ENCODE measurements at places on chromosomes 7 and 10.

DNA sequence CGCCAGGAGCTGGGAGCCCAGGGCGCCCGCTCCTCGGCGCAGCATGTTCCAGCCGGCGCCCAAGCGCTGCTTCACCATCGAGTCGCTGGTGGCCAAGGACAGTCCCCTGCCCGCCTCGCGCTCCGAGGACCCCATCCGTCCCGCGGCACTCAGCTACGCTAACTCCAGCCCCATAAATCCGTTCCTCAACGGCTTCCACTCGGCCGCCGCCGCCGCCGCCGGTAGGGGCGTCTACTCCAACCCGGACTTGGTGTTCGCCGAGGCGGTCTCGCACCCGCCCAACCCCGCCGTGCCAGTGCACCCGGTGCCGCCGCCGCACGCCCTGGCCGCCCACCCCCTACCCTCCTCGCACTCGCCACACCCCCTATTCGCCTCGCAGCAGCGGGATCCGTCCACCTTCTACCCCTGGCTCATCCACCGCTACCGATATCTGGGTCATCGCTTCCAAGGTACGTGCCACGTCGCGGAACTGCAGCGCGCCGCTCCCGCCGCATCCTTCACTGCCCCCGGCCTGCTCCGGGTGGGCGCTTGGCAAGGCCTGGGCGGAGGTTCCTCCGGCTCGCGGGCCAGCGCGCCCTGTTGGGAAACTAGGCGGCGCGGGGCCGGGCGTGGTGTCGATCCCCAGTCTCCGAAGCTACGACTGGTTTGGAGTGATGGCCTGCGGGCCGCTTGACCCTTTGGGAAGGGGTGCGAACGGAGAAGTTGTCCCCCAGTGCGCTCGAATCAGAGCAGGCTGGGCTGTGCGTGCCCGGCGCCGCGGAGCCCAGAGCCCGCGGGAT is 868 bp downstream of the EMX2 start:
- peak; percentile 61 for DNase-seq

DNA sequence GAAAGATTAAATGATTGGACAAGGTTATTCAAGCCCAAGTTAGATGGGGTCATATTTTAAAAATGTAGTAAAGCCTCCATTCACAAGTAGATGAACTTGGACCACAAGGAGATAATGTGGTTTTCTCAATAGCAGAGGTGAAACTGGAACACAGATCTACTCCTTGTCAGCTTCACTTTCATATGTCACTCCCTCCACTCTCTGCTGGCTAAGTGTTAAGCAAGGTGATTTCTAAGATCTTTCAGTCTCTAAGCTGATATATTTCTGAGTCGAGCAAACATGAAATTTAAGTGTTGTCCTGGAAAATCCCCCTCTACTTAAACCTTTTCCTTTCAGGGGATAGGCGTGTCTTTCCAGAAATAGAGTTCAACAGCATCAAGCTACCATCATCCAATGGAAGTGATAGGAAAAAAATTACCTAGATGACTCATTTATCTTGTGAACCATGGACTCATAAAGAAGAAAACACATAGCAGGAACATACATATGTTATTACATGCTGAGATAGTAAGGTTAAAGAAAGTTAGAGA is 275.0 kb downstream of the PTEN start:
- no peak for DNase-seq

- DNase-seq, result peak; percentile 59
Observed at GRCh38 chr7:31811650-31812461, 124.8 kb downstream of the PPP1R17 start.

DNA sequence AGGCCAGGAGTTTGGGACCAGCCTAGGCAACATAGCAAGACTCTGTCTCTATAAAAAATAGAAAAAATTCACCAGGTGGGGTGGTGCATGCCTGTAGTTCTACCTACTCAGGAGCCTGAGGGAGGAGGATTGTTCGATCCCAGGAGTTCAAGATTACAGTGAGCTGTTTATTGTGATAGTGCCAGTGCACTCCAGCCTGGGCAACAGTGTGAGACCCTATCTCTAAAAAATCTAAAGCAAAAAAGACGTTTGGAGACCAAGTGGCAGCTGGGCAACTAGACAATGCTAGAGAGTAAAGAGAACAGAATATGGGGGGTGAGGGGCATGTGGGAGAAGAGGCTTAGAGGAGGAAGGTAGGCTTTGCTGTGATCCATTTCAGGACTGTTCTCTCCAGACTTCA is 1.4 kb downstream of the PDSS1 start:
- DNase-seq, result no peak

DNA sequence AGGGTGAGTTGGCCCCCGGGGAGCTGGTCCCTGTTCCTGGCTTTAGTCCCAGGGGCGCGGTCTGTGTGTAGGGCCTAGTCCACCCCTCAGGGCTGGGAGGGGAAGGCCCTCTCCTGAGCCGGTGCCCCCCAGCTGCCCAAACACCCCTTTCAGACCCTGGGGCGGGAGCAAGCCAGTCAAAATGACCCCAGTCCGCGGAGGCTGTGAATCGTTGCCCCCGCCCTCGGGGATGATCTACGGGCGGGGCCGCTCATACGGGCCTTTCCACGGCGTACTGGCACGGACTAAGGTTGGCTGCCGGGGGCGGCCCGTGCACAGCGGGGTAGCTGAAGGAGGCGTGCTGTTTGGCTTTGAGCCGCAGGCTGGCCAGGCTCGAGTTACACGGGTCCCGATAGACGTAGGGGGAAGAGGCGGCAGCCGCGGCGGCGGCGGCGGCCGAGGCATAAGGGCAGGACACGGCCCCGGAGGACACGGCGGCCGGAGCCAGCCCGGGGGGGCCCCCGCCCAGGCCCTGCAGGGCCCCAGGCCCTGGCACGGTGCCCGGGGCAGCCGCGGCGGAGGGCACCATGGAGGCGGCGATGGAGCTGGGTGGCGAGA is 4.3 kb downstream of the ELOVL3 start:
- peak; percentile 55 for DNase-seq

GRCh38 chr7:132412435-132412834 is 163.8 kb downstream of the PLXNA4 start:
- DNase-seq, result no peak

DNA sequence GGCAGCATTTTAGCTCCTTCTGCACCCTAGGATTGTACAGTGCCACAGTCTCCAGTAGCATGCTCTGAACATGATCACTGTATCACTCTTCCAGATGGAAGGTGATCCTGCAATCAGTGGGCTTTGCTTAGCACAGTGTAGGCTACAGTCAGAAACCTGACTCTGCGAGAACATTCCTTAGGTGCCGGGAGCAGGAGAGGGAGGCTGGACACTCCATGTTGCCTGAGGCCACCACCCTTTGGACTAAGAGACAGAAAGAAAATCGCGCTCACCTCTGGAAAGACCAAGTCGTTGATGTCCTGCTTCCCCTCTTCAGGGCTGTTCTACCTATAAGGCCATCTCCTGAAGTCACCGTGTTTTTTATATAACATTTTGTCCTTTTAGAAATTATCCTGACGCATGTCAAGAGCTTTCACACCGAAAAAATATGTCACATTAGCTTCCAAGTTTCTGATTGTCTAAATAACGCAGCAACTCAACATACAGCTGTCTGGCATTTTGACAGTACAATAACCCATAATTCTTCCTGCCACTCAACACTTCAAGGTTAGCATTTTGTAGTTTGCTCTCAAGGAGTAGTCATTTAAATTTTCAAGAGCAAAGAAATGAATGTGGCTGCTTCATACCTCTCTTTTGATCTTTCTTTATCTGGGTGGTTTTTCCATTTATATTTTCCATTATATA is 563.1 kb downstream of the LRMDA start:
- no peak for DNase-seq

DNA sequence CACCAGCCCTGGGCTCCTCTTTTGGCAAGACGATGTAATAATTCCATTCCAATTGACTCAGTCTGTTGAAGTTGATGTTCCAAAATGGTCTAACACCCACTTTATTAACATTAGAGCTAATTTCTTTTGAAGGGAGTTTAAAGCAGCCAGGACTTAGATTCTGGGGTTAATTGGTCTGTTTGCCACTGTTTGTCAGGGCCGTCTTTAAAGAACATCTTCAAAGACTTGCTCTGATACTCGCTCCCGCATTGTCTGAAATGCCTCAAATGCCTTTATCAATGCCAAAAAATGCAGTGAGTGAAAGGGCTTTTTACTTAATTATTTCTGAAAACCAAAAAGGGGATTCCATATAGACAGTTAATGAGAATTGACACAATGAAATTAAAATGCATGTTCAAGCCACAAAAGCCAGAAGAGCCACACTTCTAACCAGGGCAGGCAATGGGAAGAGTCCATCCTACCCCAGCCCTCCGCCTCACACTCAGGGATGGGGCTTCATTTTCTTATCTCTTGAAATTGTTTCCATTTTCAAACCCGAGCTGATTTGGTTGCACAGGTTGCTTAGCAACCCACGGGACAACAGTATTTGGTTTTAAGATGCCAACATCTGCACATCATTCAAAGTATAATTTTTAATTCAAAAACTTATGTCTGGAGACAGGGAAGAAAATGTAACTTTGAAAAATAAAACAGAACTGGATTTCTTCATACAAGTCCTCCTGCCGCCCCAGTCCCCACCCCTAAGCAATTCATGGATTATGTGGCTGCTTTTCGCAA is 163.0 kb downstream of the FGFR2 start:
- DNase-seq, result no peak

DNA sequence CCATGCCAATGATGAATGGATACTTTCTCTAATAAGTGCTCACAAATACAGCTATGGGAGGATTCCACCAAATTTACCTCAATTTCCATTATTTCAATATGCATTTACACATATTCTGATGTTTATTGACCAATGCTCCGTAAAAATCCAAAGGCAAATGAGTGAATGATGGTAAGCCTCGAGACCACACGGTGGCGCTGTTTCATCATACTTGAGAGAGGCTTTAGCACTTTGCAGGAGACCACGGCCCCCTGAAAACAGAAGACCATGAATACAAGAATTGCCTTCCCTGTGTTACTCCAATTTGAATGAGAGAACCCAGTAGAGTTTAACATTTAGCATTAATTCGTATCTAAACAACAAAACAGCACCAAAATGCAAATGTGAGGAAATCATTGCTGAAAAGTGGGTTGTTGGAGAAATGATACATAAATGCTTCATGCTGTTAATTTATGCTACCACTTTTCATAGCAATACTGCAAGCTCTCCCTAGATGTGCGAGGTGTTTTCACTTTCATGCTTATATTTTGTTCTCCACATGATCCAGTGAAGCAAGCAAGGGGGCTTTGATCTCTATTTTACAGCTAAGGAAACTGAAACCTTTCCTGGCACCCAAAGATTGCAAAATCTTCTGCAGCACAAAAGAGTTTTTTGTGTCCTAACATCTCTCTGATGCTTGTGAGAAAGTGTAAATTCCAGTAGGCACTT is 35.4 kb downstream of the TRIL start:
- peak; percentile 72 for DNase-seq

GRCh38 chr7:35797311-35797710 is 3.5 kb upstream of the SEPTIN7 start:
- no peak for DNase-seq

DNA sequence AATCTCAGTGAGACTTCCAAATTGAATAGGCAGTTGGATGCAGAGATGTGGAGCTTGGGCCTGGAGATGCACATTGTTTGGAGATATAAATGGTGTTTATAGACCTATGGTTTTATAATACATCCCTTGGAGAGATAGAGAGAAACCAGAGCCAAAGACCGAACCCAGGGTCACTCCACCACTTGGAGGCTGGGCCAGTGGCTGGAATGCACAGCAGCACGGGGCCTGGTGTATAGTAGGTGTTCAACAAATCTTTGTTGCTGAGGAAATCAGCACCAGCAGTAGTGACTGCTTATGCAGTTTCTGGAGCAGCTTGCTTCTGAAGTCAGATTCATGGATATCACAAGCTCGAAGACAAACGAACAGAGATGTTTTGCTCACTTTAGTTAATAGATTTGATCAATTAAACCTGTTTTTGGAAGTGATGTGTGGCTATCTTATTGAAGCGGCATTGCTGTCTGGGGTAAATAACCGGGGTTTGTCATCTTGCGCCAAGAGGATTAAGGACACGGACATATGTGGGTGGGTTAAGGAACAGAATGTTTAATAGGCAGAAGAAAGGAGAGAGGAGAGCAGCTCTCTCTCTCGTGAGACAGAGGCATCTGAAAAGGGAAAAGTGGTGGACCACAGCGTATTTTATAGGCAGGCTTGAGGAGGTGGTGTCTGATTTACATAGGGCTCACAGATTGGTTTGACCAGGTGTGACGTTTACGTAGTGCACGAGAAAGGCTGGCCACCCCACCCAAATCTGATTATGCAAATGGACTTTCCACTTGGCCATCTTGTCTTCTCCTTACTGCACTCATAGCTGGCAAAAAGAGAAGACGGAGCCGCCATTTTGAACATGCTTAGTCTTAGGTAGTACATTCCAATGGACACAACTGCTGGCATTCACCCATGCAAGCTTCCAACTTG is 11.1 kb downstream of the RBP4 start:
- no peak for DNase-seq

GRCh38 chr10:119667562-119668328 is 16.6 kb downstream of the BAG3 start:
- peak; percentile 95 for DNase-seq

DNA sequence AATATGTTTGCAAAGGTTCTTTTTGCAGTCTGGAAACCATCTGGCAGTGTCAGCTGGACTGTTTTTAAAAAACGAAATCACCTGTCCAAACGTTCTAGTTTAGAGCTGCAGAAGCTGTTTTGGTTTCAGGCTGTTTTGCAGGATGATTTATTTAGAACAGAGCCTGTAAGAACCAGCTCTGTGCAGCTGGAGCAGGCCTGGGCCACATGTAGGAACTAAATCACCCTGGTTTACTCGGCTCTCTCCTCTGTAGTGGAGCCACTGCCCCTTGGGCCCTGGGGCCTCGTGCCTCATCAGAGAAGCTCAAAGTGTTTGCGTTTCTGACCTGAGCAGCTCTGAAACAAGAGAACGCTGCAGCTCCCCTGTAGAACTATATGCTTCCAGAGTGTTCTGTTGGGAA is 142.5 kb downstream of the ACTR3B start:
- no peak for DNase-seq

DNA sequence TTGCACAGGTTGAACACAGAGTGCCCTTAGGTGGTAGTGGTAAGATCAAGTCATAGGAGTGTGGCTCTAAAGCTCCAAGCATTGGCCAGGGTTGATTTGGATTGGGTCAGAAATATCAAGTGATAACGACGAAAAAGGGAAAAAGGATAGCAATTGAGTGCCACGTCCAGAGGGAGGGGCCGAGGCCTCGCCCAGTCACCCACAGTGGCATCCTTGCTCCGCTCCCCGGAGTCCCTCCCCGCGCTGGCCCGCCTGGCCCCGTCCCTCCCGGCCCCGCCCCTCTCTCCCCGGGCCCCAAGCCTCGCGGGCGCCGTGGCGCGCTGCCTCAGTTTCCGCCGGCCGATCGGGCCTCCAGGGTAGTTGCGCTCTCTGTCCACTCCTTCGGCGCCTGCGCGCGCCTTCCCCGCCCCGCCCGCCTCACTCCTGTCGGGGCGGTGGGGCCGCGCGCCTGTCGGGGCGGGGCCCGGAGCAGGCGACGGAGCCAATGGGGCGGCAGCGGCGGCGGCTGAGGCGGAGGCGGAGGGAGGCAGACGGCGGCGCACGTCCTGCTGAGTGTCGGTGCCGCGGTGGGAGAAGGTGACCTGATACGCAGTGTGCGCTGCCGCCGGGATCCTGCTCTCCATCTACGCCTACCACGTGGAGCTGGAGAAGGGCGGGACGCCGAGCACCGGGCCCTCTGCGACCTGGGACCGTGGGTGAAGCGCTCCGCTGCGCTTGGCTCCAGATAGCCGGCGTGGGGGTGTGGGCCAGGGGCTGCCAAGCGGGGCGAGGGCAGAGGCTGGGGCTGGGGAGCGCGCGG is 209.1 kb upstream of the ZNF722 start:
- DNase-seq, result no peak

Measured in fibroblast of upper back skin (primary cell).